Amygdala (tissue), 56 donors: ENCODE measurements at places on chromosomes 11 and 22.

GRCh38 chr11:131871006-131871405 lies 500.6 kb downstream of the NTM start:
- DNase-seq, result no peak

DNA sequence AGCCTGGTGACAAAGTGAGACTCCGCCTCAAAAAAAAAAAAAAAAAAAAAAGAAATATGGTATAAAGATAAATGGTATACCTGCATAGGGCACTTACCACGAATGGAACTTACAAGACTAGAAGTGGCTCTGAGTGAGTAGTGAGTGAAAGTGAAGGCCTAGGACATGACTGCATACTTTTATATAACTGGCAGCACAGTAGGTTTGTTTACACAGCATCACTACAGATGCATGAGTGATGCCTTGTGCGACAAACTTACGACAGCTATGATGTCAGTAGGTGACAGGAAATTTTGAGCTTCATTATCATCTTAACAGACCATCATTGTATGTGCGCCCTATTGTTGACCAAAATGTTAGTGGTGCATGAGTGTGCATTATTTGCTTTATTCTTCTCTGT lies 17.7 kb downstream of the XRCC6 start:
- DNase-seq, result no peak

DNA sequence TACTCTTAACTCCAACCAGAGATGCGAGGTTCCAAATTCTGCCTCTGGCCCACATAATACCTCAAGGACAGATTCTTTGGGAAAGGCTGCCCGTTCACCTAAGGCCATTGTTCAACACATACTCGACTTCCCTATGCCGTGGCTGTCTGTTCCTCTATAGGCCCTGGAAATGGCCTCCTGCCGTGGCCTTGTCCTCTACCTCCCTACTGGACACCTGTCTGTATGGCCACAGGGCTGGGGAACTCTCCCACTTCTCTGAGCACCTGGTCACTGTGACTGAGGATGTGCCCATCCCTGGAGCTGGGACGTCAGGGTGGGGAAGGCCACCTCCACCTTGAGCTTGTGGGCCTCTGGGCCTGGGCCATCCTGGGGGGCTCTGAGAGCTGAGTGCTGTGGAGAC lies 340.5 kb upstream of the B3GAT1 start:
- no peak for DNase-seq

- DNase-seq, result no peak
Observed at GRCh38 chr11:13487661-13488030, 8.2 kb downstream of the PTH start.

- no peak for DNase-seq
Observed at GRCh38 chr11:41446566-41446965, 12.9 kb downstream of the LRRC4C start.

DNA sequence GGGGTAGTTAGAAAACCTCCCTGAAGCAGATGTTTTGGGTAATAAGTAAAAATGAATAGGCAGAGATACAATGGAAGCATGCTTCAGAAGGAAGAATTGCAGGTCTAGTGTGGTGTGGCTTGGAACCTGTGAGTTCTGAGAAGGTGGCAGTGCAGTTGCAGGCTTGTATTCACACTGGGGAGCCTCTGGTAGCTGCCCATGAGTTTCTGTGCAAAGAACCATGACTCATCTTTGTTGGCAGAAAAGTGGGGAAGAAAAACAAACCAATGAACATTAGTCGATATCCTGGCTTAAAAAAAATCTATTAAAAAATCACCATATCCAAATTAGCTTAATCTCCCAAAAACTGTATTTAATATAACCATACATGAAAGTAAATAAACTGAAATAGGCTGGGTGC lies 232.6 kb downstream of the FAT3 start:
- no peak for DNase-seq

- DNase-seq, result no peak
Observed at GRCh38 chr11:76677458-76677765, 6.9 kb upstream of the LRRC32 start.

DNA sequence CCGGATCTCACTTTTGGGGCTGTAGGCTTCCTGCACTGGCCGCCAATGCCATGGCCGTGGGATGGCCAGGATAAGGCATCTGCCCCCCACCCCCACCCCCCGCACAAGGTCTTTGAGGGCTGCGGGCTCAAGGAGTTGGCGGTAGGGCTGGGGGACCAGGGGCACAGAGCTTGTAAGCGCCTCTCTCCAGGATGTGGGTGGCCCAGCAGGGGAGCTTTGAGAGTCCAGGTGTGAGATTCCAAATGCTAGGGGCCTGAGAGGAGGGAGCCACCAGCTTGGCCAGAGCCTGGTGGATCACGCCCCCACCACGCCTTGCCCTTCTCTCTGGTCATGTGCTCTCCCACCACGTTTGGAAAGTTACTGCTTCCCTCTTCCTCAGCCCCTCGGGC lies 5.0 kb downstream of the CD81 start:
- no peak for DNase-seq
